ENCODE measurements at places on chromosomes 1 and 21.

DNA sequence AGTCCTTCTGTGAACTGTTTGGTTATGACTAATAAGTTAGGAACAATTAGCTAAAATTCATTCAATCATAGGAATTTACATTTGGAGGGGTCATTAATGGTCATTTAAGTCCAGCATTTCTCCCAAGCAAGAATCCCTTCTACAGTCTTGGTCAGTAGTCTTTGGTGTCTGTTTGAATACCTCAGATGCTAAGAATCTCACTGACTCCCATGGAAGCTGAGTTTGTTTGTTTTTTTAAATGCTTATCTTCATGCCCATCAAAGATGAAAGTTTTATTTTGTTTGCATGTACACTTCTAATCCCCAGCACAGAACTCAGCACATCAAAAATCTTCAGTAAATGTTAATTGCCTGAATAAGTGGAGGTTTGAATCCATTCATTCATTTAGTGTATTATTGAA, 41.3 kb upstream of the SLC44A3 start:
- DNase-seq: no peak

DNA sequence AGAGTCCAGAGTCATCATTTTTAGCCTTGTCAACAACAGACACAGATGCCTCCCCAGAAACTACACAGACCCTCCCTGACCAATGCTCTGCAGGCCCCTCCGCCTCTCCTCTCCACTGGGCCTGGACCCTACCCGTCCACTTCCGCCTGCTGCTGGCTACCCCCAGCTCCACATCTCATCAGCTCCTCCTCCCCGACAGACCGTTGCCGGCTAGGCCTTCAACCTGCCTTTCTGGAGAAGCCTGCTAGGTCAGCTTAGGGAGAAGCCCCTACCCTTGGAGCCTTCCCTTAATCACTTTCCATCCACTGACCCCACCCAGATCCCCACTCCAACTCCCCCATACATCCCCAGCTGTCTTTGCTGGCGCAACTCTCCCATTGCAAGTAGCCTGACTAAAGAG, 1.4 kb downstream of the TRIM17 start:
- no peak for DNase-seq

- no peak for DNase-seq
Observed at GRCh38 chr1:238469146-238469631, 578.5 kb upstream of the ZP4 start.

- DNase-seq: no peak
Observed at GRCh38 chr1:240946926-240947325, 335.0 kb upstream of the GREM2 start.

Data from stimulated activated CD4-positive, alpha-beta T cell treated with anti-CD3 and anti-CD28 coated beads, Interleukin-1b, Interleukin-23, amount 100 ng/mL, for 48 hours (primary cell).